NB4 (cell line): ENCODE measurements at places on chromosomes 12 and 14.

- no peak for DNase-seq
Observed at GRCh38 chr14:86013641-86014040, 483.7 kb downstream of the FLRT2 start.

GRCh38 chr12:32757157-32757556, 1.5 kb upstream of the YARS2 start:
- no peak for DNase-seq

DNA sequence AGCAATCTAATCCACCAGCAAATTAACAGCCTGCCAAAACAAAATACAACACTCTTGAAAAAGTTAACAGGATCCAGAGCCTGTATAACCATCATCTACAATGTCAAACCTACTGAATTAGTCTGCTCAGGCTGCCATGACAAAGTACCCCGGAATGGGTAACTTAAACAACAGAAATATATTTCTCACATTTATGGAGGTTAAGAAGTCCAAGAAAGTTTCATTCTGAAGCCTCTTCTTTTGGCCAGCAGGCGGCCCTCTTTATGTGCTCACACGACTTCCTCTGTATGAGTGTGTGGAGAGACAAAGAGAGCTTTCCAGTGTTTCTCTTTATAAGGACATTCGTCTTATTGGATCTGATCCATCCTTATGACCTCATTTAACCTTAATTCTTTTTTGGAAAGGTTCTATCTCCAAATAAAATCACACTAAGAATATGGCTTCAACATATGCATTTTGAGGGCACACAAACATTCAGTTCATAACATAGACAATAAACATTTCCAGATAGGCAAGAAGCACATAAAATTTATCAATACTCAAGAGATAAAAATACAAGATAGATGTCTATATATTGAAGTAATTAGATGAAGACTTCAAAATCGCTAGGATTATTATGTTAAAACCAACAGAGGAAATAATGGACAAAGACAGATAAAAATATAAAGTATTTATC, 5.9 kb upstream of the RERG start:
- DNase-seq = peak; percentile 28

DNA sequence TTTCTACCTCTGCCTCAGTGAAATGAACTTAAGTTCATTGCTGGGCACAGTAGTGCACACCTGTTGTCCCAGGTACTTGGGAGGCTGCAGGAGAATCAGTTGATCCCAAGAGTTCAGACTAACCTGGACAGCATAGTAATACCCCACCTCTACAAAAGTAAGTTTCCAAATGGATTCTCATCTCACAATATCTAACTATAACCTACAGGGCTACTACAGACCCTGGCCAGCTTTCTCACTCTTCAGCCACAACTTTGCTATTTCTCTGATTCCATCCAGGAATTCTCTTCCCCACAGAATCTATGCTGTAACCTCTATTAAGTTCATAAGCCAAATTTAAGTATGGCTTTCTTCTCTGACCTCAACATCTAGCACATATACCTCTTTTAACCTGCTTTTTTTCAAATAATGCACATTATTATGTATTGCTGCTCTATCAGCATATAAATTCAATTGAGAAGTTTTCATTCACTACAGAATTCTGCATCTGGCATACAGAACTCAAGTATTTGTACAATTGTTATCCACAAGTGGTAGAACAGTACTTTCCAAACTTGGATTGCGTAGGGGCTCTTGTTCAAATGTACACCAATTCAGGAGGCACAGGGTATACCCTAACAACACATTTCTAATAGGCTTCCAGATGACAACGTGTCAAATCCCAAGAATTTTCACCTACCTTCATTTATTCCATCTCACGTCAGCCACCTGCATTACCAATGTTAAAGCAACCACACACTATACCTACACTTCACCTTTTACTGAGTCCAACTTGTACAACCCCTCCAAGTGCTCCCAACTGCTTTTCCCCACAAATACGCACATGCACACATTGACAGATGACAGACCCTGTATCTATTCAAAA, 3.8 kb downstream of the RPS29 start:
- no peak for DNase-seq
